ENCODE measurements at places on chromosomes 4 and X. TPM values are rescaled to one million over a fixed set of nuclear protein-coding genes. Genes with fewer than 3 reads are reported as not detected.

The GBA3 gene
- not detected for total RNA-seq

The MAGEE2 gene
- total RNA-seq: not detected

The USP17L19 gene
- total RNA-seq: not detected

The DMRTC1 gene
- total RNA-seq: not detected

The SPIN2A gene
- 0.47 TPM for total RNA-seq

The F9 gene
- not detected for total RNA-seq

The GYG2 gene
- not detected for total RNA-seq

The PPP1R2C gene
- total RNA-seq: not detected

The PDK3 gene
- 26.4 TPM for total RNA-seq

The BCOR gene
- total RNA-seq: 62.6 TPM

The GRIA2 gene
- not detected for total RNA-seq

The DSPP gene
- total RNA-seq: not detected

The BEND2 gene
- not detected for total RNA-seq

The TTC29 gene
- not detected for total RNA-seq

The ZIC3 gene
- not detected for total RNA-seq

The ACSL4 gene
- total RNA-seq: 72.4 TPM

The TIGD4 gene
- 0.60 TPM for total RNA-seq

The ASB9 gene
- 0.18 TPM for total RNA-seq

The AWAT2 gene
- total RNA-seq: not detected

The KCNE5 gene
- 0.40 TPM for total RNA-seq

The RAB41 gene
- total RNA-seq: not detected

The FDCSP gene
- not detected for total RNA-seq

The USP46 gene
- 16.9 TPM for total RNA-seq

The SNX25 gene
- 18.2 TPM for total RNA-seq

The VAMP7 gene
- 30.7 TPM for total RNA-seq

The TMEM271 gene
- not detected for total RNA-seq

The RAI2 gene
- 0.55 TPM for total RNA-seq

The PCDH7 gene
- not detected for total RNA-seq

The NOA1 gene
- total RNA-seq: 22.0 TPM

The TMEM192 gene
- 20.8 TPM for total RNA-seq

The CD38 gene
- total RNA-seq: 11.7 TPM

The AFM gene
- not detected for total RNA-seq

The RTL9 gene
- not detected for total RNA-seq

The BTK gene
- total RNA-seq: 0.60 TPM

The TRIM60 gene
- not detected for total RNA-seq

The CSAG3 gene
- not detected for total RNA-seq

The UGT2B15 gene
- total RNA-seq: not detected

The MECP2 gene
- 49.5 TPM for total RNA-seq

The LGI2 gene
- total RNA-seq: not detected

The SOX3 gene
- not detected for total RNA-seq

The ETDB gene
- total RNA-seq: not detected

The DDIT4L gene
- total RNA-seq: not detected

The CXXC4 gene
- total RNA-seq: not detected

The SCARB2 gene
- total RNA-seq: 6.2 TPM

The GPAT3 gene
- 5.4 TPM for total RNA-seq

The RENBP gene
- 3.5 TPM for total RNA-seq

The HTN3 gene
- not detected for total RNA-seq

The HTRA3 gene
- total RNA-seq: not detected

The SPARCL1 gene
- total RNA-seq: not detected

The SPP1 gene
- total RNA-seq: 7.2 TPM

The NAA11 gene
- not detected for total RNA-seq

The GABRB1 gene
- total RNA-seq: not detected

The TNMD gene
- not detected for total RNA-seq

The TREX2 gene
- 2.3 TPM for total RNA-seq

The RPL10 gene
- total RNA-seq: 3,218 TPM

The USP11 gene
- total RNA-seq: 34.0 TPM

The RELL1 gene
- 21.4 TPM for total RNA-seq
